ENCODE measurements at places on chromosomes 3 and 15. TPM values are rescaled to one million over a fixed set of nuclear protein-coding genes. Genes with fewer than 3 reads are reported as not detected.

KCNMB3 gene
- 0.66 TPM for total RNA-seq

SLC22A13 gene
- total RNA-seq: 0.68 TPM

TNFAIP8L3 gene
- not detected for total RNA-seq

TRPM1 gene
- total RNA-seq: not detected

CHST2 gene
- total RNA-seq: 4.4 TPM

AGTR1 gene
- not detected for total RNA-seq

SNTN gene
- not detected for total RNA-seq

SPATA12 gene
- total RNA-seq: not detected

SCN11A gene
- 0.13 TPM for total RNA-seq

All from T-cell (primary cell).